EH (cell line): ENCODE measurements at places on chromosomes 3 and 15.

DNA sequence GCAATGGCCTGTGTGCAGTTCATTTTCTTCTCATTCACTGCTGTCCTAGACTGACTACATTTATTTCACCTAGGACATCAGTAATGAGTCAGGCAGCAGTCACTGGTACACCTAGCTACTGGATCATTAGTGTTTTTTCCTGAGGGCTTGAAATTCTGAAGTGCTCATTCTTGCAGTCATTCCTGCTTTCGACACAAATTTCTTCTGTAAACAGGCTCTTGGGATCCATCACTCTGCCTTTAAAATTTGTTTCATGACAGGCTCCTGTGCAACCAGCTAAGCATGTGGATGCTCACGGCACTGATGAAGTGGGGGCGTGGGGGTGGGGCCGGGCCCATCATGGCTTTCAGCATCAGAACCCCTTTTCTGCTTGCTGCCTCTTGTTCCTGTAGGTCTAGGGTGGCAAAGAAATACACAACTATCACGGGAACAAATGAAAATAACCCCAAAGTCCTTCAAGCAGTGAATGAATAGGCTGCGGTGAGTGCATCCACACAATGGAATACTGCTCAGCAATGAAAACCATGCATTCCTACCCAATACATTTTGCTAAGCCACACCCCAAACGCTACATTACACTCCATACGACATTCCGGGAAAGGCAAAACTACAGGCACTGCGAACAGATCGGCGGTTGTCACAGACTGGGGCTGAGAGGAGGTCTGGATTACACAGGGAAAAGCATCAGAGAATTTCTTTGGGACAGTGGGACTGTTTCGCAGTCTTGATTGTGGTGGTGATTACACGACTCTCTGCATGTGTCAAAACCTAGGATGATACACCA, 9.3 kb upstream of the MELTF start:
- no peak for DNase-seq

DNA sequence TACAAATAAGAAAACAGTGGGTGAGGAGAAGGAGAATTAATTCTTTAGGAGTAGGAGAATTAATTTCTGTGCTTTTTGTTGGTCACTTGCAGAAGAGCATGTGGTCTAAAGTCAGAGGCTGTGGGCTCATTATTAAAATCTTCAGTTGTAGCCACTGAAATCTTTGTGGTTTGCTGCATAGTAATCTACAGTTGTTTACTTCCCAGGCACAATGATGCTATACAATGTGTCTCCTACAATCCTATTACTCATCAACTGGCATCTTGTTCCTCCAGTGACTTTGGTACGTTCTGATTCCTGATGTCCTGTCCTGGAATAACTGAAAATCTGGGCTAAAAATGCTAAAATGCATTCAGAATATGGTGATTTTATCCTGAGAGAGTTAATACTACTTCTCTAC, 21.0 kb downstream of the IFT122 start:
- DNase-seq, result peak; percentile 83

DNA sequence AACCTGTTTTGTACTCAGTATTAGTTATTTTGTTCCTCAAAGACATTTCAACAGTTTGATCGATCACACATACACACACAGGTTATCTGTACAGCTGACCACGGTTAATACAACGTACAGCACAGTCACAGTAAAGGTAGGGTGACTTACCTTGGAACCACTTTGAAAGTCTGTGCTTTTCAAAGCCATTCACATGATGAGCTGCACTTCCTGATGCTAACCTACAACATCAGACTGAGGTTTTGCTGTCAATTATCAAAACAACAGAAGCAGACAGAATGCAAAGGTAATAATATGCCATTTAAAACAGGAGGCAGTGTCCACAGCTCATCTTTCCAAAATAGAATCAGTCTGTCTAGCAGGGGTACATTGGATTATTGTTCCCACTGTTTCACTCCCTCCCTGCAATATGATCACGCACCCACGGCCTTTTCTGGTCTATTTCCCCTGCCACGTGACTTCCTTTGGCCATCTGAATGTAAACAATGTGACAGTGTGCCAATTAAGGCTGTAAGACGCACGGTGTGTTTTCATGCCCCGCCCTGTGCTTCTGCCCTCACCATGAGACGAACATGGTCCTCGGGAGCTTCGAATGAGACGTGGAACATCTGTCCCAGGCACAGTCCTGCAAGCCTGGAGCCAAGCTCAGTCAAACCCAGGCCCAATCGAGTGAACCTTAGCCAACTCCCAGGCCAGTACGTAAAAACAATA, 102.4 kb downstream of the FMN1 start:
- DNase-seq, result no peak

DNA sequence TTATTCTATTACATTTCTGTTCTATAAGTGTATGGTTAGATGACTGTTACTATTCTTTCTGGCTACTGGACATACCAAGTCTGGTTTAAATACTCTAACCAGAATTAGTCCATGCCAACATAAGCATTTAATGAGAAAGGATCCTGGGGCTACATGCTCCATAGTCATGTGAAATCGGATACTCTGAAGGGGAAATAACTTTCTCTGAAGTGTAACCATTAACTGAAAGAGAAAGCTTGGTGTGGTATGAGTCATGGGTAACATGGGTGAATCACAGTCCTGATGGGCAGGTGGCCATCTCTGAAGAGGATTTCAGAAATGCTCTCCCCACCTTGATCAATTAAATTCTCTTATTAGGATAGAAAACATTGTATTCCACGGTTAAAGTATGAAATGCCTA, 69.4 kb downstream of the FHIT start:
- peak; percentile 7 for DNase-seq

- no peak for DNase-seq
Measured at GRCh38 chr3:161550491-161551195, 54.0 kb downstream of the OTOL1 start.

GRCh38 chr15:31367730-31368344, 41.2 kb downstream of the KLF13 start:
- no peak for DNase-seq

DNA sequence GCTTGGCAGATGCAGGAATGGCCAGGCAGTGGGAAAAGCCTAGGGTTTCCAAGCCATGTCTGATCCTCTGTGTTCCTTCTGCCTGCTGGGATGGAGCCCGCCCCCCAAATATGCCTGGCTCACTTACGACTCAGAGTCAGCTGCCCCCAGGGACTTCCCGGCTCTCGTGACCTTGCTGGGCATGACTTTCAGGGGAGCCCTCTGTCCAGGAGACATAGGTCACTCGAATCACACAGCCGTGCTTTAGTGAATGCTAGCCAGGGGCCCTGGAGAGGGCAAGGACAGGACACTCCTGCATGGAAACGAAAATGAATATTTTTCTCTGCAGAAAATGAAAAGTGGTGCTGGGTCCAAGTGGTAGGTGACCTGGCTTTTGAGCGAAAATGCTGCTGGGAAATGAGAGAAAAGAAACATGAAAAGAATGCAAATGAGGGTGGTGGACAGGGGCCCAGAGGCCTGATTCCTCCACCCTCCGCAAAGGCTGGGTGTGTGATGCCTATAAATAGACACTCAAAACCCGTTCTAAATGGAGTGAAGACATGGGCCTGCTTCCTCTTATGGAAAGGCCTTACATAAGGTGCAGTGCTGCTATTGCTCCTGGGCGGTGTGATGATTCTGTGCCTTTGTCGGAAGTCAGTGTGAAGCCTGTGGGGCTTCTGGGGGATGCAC, 107.4 kb downstream of the APBA2 start:
- DNase-seq, result peak; percentile 78

DNA sequence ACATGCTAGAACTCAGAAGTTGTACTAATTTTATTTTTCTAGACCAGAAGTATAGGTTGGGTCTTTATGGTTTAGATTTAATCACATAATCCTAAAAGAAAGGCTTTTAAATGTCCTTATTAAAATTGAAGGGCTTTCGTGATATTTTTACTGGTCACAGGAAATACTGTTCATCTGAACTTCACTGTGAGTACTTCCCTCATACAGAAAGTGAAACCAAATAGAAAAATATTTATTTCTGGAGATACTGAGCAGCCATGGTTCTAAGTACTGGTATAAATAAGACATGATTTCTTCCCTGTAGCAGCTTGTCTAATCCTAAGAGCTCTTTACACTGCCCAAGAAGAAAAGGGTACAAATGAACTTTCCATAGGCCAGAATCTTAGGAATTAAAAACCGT, 2.0 kb downstream of the SNRK start:
- peak; percentile 50 for DNase-seq

GRCh38 chr15:29765898-29766527, 56.3 kb downstream of the TJP1 start:
- DNase-seq, result no peak

DNA sequence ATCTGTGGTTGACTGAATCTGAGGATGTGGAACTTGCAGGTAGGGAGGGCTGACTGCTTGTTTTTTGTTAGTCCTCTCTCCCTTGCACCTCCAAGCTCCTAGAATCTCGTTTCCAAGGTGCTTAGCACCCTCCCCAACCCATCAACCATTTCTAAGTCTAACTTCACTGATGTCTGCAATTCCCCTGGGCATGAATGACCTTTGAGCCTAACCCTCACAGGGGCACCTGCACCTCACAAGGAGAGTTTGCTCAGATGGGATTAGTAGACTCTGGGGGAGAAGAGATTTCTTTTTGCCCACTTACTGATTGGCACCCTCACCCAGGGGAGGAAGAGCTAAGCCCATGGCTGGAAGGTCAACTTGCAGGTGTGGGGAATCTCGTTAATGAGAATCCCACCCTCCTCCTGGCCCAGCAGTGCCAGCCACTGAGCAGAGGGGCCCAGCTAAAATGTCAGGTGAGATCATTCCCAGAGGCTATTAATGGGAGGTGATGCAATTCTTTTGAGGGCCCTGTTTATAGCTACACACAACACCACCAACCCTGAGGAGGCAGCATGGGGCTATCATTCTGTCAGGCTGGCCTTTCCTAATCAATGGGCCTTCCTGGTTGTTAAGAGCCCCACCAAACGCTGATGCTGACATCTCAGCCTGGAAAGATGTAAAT, 81.6 kb upstream of the HERC1 start:
- DNase-seq, result no peak

DNA sequence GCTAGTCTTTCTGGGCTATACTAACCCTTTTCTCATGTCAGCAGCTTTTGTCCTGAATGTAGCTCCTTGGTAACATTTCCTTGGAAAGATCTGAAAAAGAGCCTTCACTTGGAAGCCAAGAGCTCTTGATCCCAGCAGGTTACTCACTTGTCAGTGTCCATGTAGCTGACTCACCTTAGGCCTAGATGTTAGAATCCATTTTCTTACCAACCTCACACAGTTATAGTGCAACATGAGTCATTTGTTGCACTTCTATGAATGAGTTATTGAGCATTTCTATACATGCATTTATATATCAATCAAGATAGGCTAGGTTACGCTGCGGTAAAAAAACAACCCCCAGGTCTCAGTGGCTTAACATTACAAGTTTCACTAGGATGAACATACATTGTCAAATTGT, 106.8 kb upstream of the SLC7A14 start:
- no peak for DNase-seq

DNA sequence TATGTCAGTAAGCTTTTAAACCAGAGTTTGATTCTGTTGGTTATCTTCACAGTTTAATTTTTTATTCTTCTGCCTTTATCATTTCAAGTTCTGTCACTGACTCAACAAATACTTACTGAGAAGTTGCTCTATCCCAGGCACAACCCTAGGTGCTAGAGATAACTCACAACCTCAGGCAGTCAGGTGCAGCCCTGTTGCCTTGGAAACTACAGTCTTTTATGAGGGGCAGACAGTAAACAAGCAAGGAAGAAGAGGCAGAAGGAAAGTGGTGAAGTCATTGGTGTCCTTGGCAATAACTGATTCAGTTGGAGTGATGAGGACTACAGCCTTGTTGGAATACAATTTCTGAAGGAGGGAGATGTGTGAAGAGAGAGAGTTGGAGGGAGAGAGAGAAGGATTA, 142.1 kb upstream of the LRTM1 start:
- DNase-seq, result no peak

DNA sequence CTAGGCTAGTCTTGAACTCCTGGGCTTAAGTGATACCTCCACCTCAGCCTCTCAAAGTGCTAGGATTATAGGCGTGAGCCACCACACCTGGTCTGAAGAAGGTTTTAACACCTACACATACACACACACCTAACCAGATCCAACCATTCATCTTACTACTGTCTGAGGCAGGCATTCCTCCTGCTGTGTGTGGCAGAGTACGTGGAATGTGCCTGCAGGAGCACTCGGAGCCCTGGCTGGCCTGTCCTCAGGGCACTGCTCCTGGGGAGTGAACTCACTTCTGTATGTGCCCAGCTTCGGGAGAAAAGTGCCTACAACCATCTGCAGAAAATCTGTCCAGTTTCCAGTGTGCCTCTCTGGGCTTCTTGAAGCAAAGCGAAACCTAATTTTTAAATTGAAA, 58.2 kb upstream of the LIMD1 start:
- no peak for DNase-seq

GRCh38 chr3:119790369-119790768, 8.5 kb downstream of the NR1I2 start:
- DNase-seq, result no peak

DNA sequence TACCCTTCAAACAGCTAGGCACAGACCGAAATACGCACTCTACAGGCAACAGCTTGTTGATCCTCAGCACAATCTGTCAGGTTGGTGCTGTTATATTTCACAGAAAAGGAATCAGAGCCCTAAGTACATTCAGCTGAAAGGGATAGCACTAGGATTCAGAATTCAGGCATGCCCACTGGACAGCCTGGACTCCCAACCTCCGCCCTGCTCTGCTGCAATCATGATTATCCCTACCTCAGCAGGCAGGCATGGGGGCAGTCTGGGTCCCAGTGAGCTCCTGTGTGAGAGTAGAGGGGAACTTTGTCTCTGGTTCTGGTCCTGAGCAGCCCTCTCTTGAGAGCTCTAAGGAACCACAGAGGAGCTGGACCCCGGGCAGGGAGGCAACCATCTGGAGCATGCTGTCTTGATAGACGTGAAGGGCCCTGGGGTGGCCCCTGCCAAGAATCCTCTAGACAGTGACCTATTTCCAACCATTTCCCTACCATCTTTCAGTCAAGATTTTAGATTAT, 23.4 kb upstream of the NOX5 start:
- no peak for DNase-seq

GRCh38 chr3:51970606-51971300, 3.1 kb downstream of the ABHD14B start:
- no peak for DNase-seq

GRCh38 chr3:128133273-128133883, 9.8 kb upstream of the RUVBL1 start:
- peak; percentile 72 for DNase-seq

GRCh38 chr3:190339130-190339529, 16.9 kb upstream of the CLDN1 start:
- peak; percentile 72 for DNase-seq

GRCh38 chr15:71083349-71083748, 31.9 kb upstream of the THSD4 start:
- peak; percentile 97 for DNase-seq

DNA sequence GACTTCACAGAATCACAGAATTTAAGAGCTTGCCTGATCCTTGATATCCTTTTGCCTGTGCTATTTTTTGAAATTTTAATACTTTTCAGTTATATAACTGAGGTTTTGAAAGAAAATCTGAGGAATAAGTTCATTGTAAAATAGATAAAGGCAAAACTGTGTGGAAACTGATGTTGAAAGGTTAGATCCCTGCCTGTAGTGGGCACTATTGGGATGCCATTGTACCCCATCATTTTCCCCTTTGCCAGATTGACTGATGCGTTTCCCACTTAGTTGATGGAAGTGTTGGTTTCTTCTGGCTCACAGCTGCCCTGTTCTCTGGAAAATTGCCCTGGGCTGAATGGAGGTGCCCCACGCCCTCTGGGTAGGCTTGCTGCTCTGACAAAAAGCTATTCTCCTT, 387.9 kb downstream of the RBMS3 start:
- DNase-seq, result no peak

- peak; percentile 19 for DNase-seq
Measured at GRCh38 chr3:108474581-108474980, 35.8 kb downstream of the MYH15 start.

- DNase-seq, result peak; percentile 72
Measured at GRCh38 chr3:73070675-73071575, 9.5 kb downstream of the EBLN2 start.
